K562 (cell line): ENCODE measurements at places on chromosomes 3 and 15.
A peak's percentile ranks its signal among the peaks of the same experiment; 100 is the strongest.

GRCh38 chr15:31276596-31277298 lies 49.9 kb upstream of the KLF13 start:
- DNase-seq = no peak

DNA sequence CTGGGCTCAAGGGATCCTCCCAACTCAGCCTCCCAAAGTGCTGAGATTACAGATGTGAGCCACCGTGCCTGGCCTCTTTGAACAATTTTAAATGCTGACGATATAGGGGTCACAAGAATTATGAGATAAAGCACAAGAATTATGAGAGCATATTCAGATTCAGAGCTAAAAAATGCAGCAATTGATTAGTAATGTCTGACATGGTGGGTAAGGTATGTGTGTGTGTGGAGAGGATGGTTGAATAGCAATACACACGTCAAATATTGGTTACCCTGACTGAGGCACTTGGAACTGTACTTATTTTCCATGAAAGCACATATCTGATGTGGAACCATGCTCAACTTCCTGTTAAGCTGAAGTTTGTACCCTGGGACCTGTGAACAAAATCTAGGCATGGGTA lies 115.6 kb downstream of the EOMES start:
- DNase-seq = no peak

DNA sequence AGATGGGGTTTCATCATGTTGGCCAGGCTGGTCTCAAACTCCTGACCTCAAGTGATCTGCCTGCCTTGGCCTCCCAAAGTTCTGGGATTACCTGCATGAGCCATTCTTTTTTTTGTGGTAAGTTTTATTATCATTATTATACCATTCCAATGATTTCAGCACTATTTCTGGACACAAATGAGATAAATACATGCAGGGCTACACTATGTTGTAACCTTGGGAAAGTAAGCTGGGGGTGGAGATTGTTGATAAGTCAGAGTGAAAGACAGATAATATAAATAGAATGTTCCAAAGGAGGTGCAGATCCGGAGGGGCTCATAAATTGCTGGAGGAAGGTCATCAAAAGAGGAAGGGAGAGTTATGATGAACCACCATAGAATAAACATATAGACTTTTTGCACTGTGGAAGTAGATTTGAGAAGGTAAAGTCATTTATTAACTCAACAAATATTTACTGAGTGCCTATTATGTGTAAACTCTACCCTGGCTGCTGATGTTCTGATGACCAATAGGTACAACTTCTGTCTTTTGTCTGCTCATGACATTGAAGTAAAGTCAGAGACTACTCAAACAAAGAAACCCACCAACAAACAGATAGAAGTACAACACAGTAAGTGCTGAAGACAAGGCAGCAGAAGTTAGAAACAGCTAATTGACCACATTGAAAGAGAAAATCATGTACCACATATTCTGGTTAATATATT lies 478.9 kb upstream of the GOLIM4 start:
- no peak for DNase-seq

GRCh38 chr15:55267401-55268175 lies 22.0 kb downstream of the RAB27A start:
- no peak for DNase-seq

DNA sequence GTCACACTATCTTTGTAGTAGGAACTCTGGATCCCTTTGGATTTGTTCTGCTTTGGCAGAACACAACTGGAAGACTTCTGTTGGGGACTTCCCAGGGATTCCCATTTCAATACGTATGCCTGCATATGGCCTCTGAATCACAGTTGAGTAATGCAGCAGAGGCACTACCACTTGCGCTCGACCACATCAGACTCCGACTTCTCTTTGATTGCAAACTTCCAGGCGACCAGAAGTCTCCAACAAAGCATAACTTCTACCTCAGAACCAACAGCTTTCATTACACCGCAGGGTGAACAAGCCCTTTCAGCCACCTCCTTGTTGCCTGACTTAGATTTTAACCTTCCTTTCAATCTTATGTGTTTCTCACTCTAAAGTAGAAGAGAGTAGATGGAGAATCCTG lies 924.4 kb downstream of the IGSF11 start:
- DNase-seq = no peak

DNA sequence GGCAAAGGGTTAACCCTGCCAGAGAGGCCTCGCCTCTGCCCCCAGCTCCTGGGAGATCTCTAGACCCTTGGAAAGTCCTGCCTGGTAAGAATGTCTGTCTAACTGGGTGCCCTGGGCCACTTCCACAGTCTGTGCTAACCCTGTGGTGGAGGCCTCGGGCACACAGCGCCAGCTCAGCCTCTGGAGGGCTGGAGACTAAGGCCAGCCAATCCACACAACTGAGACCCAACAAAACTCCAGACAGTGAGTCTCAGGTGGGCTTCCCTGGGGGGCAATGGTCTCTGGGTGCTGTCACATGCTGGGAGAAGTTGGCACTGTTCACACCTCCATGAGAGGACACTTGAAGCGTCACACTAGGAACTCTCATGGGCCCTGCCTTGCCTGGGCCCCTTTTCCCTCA lies 19.5 kb downstream of the ZXDC start:
- DNase-seq = no peak

DNA sequence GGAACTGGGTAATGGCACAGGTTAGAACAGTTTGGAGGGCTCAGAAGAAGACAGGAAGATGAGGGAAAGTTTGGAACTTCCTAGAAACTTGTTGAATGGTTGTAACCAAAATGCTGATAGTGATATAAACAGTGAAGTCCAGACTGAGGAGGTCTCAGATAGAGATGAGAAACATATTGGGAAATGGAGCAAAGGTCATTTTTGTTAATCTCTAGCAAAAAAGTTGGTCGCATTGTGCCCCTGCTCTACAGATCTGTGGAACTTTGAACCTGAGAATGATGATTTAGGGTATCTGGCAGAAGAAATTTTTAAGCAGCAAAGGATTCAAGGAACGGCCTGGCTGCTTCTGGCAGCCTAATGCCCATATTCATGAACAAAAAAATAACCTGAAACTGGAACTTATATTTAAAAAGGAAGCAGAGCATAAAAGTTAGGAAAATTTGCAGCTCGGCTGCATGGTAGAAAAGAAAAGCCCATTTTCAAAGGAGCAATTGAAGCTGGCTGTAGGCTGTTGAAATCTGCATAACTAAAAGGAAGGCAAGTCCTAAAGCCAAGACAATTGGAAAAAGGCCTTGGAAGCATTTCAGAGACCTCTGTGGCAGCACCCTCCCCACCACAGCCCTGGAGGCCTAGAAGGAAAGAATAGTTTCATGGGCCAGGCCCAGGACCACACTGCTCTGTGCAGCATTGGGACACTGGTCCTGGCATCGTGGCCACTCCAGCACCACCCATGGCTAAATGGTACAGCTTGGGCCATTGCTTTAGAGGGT lies 182.6 kb upstream of the CD96 start:
- DNase-seq = no peak

- DNase-seq = peak; percentile 41
Measured at GRCh38 chr3:132399054-132399929, 18.0 kb upstream of the DNAJC13 start.

DNA sequence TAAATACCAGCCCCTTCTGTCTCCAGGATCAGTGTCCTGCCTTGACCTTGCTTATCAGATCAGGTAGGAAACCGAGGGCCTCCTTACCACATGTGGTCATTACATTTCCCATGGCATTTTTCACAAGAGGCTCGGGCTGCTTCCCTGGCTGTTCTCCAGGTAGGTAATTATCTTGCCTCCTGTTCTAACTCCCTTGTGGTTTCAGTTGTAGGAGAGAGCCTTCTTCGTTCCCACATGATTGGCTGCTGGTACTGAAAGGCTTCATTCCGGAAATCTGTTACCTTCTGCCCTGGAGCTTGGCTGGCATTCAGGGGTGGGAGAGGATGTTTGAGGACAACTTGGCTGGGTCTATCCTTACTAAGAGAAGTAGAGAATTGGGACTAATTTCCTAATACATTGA lies 46.8 kb upstream of the RORA start:
- no peak for DNase-seq

DNA sequence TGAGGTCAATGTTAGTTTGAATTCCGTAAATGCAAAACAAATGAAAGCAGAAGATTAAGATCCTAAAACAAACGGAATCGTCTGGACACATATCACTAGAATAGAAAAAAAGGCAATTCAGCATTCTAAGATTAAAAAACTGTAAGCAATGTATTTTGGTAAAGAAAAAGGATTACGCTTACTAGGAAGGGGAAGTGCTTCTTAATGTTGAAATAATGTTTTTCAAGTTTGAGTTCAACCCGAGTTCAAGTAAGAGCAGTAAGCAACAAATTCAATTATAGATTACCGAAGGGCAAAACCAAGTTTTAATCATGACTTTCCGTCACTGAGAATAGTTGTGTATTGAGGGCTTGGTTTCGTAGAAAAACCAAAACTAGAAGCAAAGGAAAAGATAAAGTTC lies 637 bp downstream of the CIP2A start:
- DNase-seq = no peak

DNA sequence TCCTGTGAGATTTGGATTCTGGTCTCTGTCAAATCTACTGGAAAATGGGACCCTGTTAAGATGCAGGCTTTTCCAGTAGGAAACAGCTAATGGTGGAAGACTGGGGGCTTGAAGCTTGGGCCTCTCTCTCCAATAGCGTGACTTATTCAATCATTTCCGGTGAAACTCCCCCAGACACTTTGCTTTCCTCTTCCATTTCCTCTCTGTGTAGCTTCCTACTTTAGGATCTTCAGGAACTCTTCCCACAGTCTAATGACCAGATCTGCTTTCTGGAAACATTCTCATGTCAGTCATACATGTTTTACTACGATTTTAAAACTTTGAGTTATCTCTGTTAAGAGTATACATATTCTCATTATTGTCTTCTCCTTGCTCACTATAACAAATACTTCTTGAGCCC lies 28.0 kb upstream of the TPRG1 start:
- no peak for DNase-seq

DNA sequence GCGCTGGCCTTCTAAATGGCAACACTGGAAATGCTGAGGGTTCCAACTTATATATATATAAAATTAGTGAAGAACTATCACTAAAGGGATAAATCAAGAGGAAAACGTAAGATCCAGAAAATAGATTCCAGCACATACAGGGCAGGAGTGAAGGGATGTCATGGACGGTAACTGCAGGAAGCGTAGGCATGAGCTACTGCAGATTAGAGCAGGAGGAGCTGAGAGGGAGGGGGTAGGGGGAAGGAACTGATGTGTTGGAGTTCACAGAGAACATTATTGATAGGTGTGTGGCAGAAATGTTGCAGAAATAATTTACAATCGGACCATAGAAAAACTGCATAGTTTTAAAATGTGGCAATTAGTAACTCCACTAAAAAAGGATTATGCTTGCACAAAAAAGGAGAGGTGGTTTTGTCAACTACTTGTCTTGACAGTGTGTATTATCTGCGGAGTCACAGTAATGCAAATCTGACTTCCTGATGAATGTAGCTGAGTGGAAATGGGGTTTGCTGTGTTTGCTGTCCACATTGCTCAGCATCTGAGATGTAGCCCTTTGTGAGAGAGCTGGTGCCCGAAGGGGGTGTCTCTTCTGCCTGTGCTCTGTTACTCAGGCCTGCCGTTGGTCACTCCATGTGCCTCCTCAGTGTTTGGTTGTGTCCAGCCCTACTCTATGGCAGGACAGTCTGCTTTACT lies 61.2 kb downstream of the PAK2 start:
- no peak for DNase-seq

DNA sequence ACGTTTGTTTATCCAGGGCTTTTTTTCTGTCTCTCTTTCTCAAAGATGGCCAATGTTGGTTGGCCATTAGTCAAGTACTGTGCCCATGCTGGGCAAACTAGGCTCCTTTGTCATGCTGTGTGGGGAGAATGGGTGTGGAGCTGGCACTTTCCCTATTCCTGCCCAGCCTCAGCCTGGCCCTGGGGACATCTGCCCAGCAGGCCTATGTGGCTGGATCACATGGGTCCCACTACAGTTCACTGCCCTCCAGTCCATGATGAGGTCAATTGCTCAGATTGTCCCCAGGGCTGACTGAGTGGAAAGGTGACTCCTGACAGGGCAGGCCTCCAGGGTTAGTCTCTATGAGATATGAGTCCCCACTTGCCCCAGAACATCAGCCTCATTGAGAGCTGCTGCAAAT lies 54.4 kb upstream of the HERC1 start:
- DNase-seq = no peak

GRCh38 chr15:30958219-30958618 lies 33.2 kb downstream of the MTMR10 start:
- no peak for DNase-seq

DNA sequence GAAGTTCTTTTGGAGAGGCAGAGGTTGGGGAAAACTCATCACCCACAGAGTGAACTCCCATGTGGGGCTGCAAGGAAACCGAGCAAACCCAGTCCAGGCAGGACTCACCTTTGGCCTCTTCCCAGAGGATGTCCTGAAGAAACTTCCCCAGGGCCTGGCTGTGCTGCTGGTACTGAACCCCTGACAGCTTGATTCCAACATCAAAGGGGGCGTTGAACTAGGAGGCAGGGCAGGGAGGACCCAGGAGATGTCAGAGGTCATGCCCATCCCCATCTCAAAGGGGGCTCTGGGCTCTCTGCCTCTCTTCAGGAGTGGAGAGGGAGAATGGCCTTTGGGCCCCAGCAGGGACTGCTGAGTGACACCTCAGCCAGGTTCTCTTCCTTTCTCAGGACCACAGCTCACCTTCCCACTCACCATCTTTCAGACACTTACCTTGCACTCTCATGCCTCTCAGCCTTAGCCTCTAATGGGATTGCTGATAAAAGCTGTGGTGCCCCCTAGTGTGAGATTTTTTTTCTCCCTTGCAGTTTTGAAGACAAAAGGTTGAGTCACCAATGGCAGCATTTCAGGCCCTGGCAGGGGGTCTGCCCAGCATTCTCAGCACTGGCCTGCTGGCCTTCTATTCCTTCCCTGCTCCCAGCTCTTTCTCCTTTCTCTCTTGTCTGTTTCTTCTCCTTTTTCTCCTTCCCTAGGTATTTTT lies 6.0 kb downstream of the GHRL start:
- no peak for DNase-seq

- no peak for DNase-seq
Measured at GRCh38 chr3:188559072-188559429, 405.1 kb downstream of the LPP start.

- no peak for DNase-seq
Measured at GRCh38 chr3:71659864-71660591, 65.2 kb downstream of the EIF4E3 start.

GRCh38 chr3:52615166-52615565 lies 70.5 kb downstream of the PBRM1 start:
- DNase-seq = no peak

GRCh38 chr15:83164111-83164770 lies 43.4 kb downstream of the HDGFL3 start:
- no peak for DNase-seq

DNA sequence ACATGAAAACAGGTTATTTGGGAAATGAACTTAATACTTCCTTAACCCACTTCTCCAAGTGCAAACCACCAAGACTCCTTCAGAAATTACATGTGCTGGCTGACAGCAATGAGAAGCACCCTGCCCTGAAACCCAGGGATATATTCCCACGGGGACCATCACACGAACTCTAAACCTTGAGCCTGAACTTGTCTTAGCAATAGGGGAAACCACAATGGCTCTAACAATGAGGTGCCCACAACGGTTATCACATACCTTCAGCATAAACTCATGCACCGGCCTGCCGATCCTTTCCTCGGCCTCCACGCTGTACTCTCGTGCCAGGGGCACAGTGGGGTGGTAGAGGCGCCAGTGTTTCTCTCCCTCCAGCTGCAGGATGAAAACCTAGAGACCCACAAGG lies 13.4 kb downstream of the RIOX2 start:
- DNase-seq = no peak
